ENCODE measurements at places on chromosomes 4 and X. TPM values are rescaled to one million over a fixed set of nuclear protein-coding genes. Genes with fewer than 3 reads are reported as not detected.

GYPA gene
- not detected for total RNA-seq

RAB41 gene
- not detected for total RNA-seq

ZFP92 gene
- total RNA-seq: 0.08 TPM

DCAF12L1 gene
- not detected for total RNA-seq

CPE gene
- total RNA-seq: 9.3 TPM

FAM53A gene
- total RNA-seq: 0.06 TPM

CDKL2 gene
- total RNA-seq: not detected

GRCh38 chr4:7727749-7728148 lies 211.9 kb downstream of the AFAP1 start:
- DNase-seq: no peak

DNA sequence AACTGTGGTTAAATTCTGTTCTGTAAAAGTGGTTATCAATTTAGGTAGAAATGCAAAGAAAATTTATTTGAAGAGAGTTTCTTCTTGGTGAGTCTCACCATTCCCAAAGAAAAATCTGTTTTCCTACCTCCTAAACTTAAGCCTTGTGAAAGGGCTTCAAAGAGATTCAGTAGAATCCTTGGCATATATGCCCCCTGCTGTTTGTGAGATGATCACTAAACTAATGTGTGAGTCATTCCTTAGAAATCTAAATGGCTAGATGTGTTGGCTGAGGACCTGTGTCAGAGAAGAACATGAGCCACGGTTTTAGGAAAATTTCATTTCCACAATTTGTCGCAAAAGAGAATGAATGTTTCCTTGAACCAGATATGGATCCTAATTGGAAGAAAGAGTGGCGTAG lies 260.9 kb downstream of the SLC7A11 start:
- peak; percentile 63 for DNase-seq

DNA sequence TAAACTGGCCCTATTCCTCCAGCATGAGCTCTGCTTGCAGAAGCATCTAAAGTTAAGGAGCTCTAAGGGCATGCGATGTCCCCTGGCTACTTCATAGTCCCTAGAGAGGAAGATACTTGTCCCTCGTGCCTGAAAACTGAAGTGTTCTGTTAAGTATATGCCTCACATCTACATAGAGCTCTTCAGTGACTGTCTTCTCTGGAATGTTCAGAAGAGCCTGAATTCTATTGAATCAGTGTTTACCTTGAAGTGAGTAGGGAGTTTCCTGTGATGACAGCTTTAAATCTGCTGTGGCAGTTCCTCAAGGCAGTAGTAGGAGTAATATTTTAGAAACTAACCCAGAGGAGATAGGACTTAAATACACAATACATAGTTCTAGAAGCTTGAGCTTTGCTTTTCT lies 111.2 kb downstream of the ZNF518B start:
- DNase-seq: peak; percentile 84

DNA sequence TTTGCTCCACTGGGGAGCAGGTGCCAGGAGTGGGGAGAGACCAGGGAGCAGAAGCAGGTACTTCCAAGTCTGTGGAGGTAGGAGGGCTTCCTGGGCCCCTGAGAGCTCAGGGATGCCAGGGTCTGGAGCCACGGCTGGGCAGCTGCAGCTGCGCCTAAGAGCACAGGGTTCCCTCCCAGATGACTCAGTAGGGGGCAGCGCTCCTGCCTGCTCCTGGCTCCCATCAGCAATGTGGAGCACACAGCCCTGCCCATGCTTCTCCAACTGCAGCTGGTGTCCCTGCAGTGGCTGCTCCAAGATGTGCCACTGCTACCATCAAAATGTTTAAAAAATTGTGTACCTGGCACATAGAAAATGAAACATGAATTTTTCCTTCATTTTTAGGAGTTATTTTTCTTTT lies 1028.2 kb downstream of the PCDH7 start:
- no peak for DNase-seq

GRCh38 chr4:138204507-138204906 lies 37.6 kb downstream of the SLC7A11 start:
- no peak for DNase-seq

GRCh38 chr4:2828758-2829181 lies 14.9 kb upstream of the ADD1 start:
- DNase-seq: no peak

GRCh38 chr4:36532670-36533379 lies 251.4 kb downstream of the DTHD1 start:
- no peak for DNase-seq

GRCh38 chr4:52641854-52642563 lies 17.1 kb downstream of the USP46 start:
- DNase-seq: peak; percentile 62

DNA sequence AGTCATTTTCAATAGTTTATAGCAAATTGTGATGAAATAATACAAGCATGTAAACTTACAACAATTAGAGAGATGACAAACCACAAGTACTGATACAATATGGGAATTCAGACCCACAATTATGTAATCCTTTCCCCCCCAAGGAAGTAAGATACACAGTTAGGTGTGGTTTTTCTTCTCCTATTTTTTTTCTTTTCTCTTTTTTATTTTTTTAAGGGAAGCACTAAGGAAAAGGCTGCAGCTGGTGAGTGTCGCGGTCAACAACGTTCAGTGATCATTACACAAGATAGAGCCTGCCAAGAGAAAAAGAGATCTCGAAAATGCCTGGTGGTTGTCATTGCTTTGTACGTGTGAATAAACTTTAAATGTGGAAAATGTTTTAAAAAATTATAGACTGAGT lies 9.8 kb downstream of the NDNF start:
- no peak for DNase-seq

GRCh38 chrX:8484360-8484949 lies 19.8 kb downstream of the VCX3B start:
- no peak for DNase-seq

- no peak for DNase-seq
These were observed 7.4 kb upstream of the HS3ST1 start for GRCh38 chr4:11436084-11436483.

GRCh38 chr4:102647117-102647516 lies 113.7 kb downstream of the MANBA start:
- no peak for DNase-seq

DNA sequence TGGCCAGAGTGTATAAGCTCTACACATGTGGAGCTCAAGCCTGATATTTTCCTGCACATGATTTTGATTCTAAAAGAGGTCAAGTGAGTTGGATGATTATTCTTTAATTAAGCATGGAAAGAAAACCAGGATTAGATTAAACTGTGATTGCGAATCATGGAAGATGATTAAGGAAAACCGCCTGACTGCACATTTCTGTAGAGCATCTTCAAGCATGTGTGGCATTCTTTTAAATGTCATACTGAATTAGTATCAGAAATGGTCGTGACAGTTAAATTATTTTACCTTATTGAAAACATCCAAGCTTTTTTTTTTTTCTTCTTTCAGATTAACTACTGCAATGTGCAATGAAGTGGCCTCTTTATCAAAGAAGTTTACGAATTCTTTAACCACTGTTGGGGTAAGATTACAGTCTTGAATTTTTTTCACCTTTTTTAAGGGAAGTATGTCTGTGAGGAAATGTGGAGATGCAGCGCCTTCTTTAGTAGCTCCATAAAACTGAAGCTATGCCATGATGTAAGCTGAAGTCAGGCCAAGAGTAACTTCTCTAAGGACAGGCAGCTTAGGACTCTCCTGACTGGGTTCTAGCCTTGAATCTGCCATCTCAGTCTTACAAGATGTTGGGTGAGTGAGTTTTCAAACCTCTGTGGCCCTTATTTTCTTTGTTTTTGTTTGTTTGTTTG lies 67.9 kb downstream of the FAM114A1 start:
- DNase-seq: no peak

GRCh38 chr4:89263265-89263664 lies 44.3 kb downstream of the GPRIN3 start:
- DNase-seq: no peak

- DNase-seq: peak; percentile 0
These were observed 28.0 kb downstream of the DMD start for GRCh38 chrX:33183361-33183760.

- no peak for DNase-seq
These were observed 107.6 kb upstream of the BMP3 start for GRCh38 chr4:80922941-80923340.

All from HT1080 (cell line).